Airway epithelial cell (primary cell): ENCODE measurements at places on chromosomes 3 and 15. TPM values are rescaled to one million over a fixed set of nuclear protein-coding genes. Genes with fewer than 3 reads are reported as not detected.

POLR2H gene
- 114 and 182 TPM in 2 replicates for total RNA-seq

TTC14 gene
- total RNA-seq, result 9.9 and 16.9 TPM in 2 replicates

EIF2B5 gene
- 25.4 and 40.7 TPM in 2 replicates for total RNA-seq

NAALADL2 gene
- 0.23 and 0.92 TPM in 2 replicates for total RNA-seq

CNTN3 gene
- 0.56 and 1.2 TPM in 2 replicates for total RNA-seq

GPR149 gene
- total RNA-seq, result not detected in 2 replicates

CCR3 gene
- total RNA-seq, result not detected in 2 replicates

RPL4 gene
- 3,484 and 5,405 TPM in 2 replicates for total RNA-seq

ITGA11 gene
- 0.60 and 0.92 TPM in 2 replicates for total RNA-seq

HIGD2B gene
- not detected in 2 replicates for total RNA-seq

AP3B2 gene
- 1.1 TPM in 1 of 2 replicates, not detected in the other for total RNA-seq

ANKUB1 gene
- 1.7 and 2.0 TPM in 2 replicates for total RNA-seq

GOLGA8J gene
- not detected in 2 replicates for total RNA-seq

GOLGA6A gene
- total RNA-seq, result not detected in 2 replicates

COLQ gene
- 0.21 TPM in 1 of 2 replicates, not detected in the other for total RNA-seq

MUSTN1 gene
- total RNA-seq, result 0.79 TPM in 1 of 2 replicates, not detected in the other

MESP1 gene
- total RNA-seq, result 0.07 TPM in 1 of 2 replicates, not detected in the other

ALDH1A2 gene
- total RNA-seq, result not detected in 2 replicates

GOLGA6L7 gene
- total RNA-seq, result not detected in 2 replicates

ECE2 gene
- not detected in 2 replicates for total RNA-seq

TGFBR2 gene
- total RNA-seq, result 52.0 and 64.3 TPM in 2 replicates

ACAN gene
- total RNA-seq, result not detected in 2 replicates

ANKRD63 gene
- total RNA-seq, result not detected in 2 replicates

SUCNR1 gene
- total RNA-seq, result not detected in 2 replicates

DAZL gene
- total RNA-seq, result not detected in 2 replicates

LRRC28 gene
- total RNA-seq, result 19.7 and 28.6 TPM in 2 replicates

RYR3 gene
- under 0.01 TPM in 1 of 2 replicates, not detected in the other for total RNA-seq

GOLGA8G gene
- total RNA-seq, result not detected in 2 replicates

ERICH6 gene
- 0.05 TPM in 1 of 2 replicates, not detected in the other for total RNA-seq

CAMKV gene
- not detected in 2 replicates for total RNA-seq

AADACL2 gene
- total RNA-seq, result not detected in 2 replicates

CAMK2N2 gene
- total RNA-seq, result 0.07 TPM in 1 of 2 replicates, not detected in the other

CCR8 gene
- total RNA-seq, result not detected in 2 replicates

ISLR2 gene
- not detected in 2 replicates for total RNA-seq

TIMP4 gene
- total RNA-seq, result 0.07 TPM in 1 of 2 replicates, not detected in the other

CPA3 gene
- total RNA-seq, result not detected in 2 replicates

PXYLP1 gene
- 4.4 and 6.4 TPM in 2 replicates for total RNA-seq
